Spinal cord (tissue), 10 donors: ENCODE measurements at places on chromosomes 4 and X. TPM values are rescaled to one million over a fixed set of nuclear protein-coding genes. Genes with fewer than 3 reads are reported as not detected.

The YTHDC1 gene
- 85.4 TPM for total RNA-seq

The IRS4 gene
- total RNA-seq, result 12.3 TPM

The ESX1 gene
- 0.33 TPM for total RNA-seq

The TCEAL6 gene
- 6.2 TPM for total RNA-seq

The GPRIN3 gene
- total RNA-seq, result 29.5 TPM

- DNase-seq, result no peak
Observed at GRCh38 chrX:20230406-20230805, 36.3 kb downstream of the RPS6KA3 start.

DNA sequence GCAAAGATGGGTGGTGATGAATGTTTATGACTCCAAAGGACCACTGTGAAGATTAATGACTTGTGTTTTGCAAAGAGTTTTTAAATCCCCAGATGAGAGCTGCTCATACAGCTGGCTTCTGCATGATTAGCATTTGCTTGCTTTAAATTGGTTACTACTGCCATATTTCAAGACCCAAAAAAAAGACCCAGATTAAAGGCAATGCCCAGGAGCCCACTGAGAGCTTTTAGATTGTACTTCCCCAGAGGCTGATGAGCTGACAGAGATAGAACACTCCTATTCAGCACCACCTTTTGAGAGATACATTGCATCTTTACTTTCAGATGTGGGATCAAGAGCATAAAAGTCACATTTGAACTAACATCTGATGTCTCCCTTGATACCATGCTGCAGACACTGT lies 142.0 kb downstream of the HNRNPD start:
- no peak for DNase-seq

DNA sequence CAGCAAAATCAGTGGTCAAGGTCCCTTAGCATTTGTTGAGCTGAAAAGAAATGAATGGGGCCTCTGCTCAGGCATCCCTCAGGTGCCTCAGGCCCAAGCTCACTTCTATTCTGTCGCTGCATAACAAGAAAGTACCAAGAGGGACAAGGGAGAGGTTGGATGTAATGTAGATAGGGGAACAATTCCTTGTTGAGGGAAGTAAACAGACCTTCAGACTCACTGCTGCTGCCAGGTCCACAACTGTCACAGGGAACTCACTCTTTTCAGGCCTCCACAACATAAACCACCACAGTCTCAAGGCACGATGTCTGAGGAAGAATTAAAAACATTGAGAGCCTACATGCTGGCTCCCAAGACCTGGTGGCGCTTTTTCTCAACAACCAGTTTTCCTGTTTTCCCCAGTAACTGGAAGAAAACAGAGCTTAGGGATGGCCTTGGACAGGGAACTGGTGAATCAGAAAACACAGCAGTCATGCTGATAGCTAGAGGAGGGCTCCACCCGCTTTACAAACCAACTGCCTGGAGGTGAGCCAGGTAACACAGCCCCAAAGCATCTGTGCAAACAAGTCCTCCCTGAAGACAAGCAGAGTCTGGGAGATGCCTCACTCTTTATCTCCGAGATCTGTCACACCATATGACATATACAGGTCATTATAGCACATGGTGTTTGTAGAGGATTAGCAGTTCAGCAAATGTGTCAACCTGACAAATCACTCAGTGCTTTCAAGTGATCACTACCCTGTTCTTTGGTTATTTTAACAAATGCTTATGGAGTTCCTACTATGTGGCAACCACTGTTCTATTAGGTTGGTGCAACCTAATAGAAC lies 14.3 kb upstream of the AWAT1 start:
- DNase-seq, result no peak

GRCh38 chrX:139881130-139881529 lies 51.7 kb downstream of the ATP11C start:
- no peak for DNase-seq

DNA sequence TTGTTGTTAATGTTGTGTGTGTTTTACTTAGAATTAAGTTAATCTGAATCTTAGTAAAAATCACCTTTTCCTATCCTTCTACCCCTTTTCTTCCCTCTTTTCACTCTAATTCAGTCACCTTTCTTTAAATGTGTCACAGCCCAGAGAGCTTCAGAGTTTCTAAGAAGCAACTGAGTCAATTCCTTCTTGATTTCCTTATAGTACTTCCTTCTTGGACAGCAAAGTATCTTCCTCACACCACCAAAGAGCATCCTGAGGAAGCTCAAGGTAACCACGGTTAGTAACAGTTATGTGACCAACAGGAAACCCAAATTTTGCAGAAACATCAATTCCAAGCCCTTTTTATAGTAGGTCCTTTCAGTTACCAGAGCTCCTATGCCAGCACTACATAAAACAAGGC lies 243.2 kb upstream of the BMP3 start:
- DNase-seq, result no peak

GRCh38 chr4:174928174-174928573 lies 10.0 kb downstream of the ADAM29 start:
- no peak for DNase-seq

GRCh38 chr4:168486912-168487281 lies 6.6 kb upstream of the DDX60L start:
- DNase-seq, result no peak

DNA sequence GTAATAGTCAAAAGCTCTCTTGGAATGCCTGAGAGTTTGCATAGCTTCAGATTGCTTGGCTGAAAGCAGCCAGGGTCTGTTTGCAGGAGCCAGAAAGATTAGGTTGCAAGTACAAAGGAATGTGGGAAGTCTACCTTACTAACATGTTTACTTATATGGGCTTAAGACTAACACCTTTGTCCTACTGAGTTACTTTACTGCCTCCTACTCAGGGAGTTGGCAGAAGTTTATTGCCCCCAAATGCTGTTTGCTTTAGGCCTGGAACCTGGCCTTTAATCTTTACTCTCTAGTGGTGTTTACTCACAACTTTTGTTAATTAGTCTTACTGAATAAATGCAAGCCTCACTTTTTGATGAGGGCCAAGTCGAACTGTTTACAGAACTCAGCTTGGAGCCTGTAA lies 219.4 kb upstream of the ZC4H2 start:
- no peak for DNase-seq

DNA sequence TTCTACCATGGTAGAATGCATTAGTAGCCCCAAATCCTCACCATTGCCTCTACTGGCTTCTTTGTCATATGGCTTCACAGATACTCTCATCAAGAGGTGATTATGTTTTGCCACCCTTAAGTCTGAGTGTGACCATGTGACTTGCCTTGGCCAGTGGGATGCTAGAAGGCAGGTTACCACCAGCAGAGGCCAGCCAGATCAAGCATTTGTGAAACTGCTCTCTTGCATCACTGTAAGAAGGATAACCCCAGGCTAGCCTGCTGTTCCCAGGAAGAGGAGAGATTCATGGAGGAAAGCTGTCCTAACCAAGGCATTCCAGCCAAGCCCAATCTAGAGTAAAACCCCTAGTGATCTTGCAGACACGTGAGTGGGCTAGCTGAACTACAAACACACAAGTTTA lies 46.8 kb downstream of the USP46 start:
- DNase-seq, result no peak

- no peak for DNase-seq
Observed at GRCh38 chrX:107566604-107567262, 61.6 kb upstream of the PRPS1 start.

DNA sequence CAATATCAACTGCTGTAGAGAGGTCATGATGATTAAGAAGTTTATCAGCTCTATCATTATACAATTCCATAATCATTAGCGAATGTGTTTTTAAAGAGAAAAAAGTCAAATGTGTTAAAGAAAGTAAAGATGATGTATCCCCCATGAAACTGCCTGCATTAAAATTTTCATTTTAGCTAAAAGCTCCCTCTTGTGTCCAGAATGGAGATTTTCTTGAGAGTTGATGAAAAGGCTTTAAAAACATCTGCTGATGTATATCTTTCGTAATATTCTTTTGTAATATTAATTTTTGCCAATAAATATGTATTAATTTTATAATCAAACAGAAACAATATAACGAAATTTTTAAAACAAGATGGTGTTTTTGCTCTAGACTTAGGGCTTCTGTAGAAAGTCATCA lies 52.1 kb upstream of the LHFPL1 start:
- DNase-seq, result no peak

GRCh38 chr4:160824481-160824880 lies 1339.3 kb downstream of the FSTL5 start:
- DNase-seq, result no peak

DNA sequence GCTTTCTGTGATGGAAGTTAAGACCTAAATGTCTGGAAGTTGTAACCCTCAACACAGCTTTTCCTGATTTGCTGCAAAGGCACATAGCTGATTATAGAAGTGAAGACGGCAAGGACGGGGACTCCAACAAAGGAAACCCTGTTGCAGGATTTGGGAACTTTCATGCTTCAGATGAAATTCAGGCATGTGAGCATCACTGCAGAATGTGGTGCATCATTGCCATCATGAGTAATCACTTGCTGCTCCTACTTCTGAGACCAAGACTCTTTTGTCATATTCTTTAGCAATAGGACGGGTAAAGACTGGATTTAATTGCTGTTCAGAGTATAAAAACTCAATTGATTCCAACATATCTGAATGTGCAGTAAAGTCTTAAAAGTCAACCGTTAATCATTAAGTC lies 35.8 kb downstream of the YIPF6 start:
- DNase-seq, result no peak

GRCh38 chr4:10013722-10014121 lies 7.6 kb downstream of the SLC2A9 start:
- no peak for DNase-seq

DNA sequence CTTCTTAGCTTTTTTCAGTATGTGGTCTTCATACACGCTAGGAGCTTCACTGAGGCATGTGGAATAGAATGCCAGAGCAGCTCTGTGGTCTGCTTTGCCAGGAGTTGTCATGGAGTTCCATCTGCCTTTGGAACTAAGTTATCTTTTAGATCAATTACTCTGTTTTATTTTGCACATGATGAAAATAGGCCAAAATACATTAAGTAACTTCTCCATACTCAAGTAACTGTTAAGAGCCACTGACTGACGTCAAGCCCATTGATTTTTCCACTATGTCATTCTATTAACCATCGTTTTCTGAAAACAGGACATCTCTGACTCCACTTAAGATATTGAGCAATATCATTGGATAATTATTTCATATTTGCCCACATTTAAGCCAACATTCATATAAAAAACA lies 415.1 kb upstream of the MAD2L1 start:
- DNase-seq, result no peak

DNA sequence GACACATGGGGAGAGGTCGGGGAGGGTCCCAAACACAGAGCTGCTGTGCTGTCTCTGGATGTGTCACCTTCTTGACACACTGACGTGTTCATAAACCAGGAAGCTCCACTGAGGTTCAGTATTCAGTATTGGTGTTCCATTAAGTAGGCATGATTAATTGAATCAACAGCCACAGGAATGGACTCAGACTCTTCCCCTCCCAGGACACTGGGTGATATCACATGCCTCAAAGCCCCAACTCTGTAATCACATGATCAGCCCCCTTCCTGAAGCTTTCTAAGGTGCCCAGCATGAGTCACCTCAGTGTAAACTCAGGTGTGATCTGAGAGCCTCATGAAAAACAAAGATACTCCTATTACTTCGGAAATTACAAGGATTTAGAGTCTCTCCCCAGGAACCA lies 21.1 kb upstream of the HNRNPD start:
- no peak for DNase-seq

GRCh38 chr4:63787326-63787725 lies 621.9 kb downstream of the TECRL start:
- no peak for DNase-seq

DNA sequence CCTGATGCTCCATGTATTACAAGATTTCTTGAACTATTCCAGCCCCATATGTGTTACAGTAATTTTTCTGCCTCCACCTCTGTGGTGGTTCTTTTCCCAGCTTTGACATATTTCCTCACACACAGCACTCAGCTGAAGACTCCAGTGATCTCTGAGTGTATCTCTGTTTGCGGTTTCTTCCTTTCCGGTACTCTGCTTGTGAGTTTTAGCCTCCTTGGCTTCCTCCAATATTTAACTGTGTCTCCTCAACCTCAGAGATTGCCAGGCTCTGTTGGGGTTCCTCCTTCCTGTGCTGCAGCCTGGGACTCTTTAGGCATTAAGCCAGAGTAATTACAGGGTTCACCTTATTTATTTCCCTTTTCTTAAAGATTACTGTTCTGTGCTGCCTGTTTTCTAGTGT lies 73.2 kb downstream of the NFKB1 start:
- DNase-seq, result no peak

DNA sequence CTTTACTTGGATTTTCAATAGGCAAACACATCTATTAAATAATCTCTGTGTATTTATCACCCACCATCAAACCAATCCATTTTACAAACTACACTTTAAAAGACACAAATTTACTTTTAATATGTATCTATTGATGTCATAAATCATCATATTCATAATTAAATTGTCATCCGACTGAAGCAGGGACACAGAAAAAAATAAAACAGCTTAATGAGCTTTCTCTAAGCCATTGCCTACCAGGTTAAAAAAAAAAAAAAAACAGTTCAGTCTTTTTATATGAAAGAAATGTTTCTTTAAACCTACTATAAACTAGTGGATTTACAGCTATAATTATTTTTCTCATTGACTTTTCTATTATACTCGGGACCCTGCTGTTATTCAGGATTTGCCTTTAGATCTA lies 57.3 kb downstream of the PABPC4L start:
- no peak for DNase-seq

- DNase-seq, result no peak
Observed at GRCh38 chr4:77910676-77911075, 48.0 kb downstream of the MRPL1 start.

DNA sequence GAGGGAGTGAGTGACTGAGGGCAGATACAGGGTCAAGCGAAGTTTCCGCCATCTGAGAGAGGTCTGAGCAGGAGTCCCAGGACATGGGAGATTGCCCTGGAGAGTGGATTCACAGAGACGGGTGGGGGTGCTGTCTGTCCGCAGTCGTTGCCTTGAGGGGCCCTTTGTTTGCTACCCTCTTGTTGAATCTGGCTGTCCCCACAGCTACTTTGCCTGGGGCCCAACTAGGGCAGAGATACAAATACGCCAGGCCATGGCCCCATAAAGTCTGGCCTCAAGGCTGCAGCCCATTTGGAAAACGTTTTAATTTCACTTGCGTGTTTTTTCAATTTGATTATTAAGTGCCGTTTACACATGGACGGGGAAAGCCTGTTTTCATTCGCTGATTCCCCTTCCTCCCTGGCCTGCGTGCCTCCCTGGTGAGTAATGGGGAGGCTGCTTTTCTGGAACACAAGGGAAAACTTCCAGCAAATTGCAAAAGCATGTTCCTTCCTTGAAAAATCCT lies 134.4 kb downstream of the SMIM20 start:
- peak; percentile 64 for DNase-seq

GRCh38 chr4:48578132-48578968 lies 88.3 kb downstream of the ZAR1 start:
- peak; percentile 64 for DNase-seq

DNA sequence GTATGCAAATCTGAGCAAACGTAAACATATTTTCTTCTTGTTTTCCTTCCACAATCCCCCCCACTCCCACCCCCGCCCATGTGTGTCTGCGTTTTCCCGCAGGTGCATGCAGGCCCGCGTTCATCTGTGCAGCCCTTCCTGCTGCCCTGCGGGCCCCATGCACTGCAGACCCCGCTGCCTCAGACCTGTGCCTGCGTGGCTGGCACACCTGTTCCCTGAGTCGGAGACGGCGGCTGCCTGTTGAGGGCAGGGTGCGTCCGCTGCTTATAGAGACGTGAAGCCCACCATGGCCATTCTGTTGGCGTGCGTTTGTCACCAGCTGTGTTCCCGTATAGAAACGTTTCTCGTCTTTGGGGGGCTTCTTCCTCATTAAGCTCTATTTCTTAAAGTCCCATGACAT lies 51.5 kb downstream of the PCGF3 start:
- DNase-seq, result no peak
